Tibial nerve (tissue), 4 donors: ENCODE measurements at places on chromosomes 13 and 19. TPM values are rescaled to one million over a fixed set of nuclear protein-coding genes. Genes with fewer than 3 reads are reported as not detected.

The AMER2 gene
- not detected for total RNA-seq

The APC2 gene
- 4.9 TPM for total RNA-seq

The WASF3 gene
- 23.7 TPM for total RNA-seq

The CEBPA gene
- 39.6 TPM for total RNA-seq

The ATF5 gene
- total RNA-seq, result 16.6 TPM

DNA sequence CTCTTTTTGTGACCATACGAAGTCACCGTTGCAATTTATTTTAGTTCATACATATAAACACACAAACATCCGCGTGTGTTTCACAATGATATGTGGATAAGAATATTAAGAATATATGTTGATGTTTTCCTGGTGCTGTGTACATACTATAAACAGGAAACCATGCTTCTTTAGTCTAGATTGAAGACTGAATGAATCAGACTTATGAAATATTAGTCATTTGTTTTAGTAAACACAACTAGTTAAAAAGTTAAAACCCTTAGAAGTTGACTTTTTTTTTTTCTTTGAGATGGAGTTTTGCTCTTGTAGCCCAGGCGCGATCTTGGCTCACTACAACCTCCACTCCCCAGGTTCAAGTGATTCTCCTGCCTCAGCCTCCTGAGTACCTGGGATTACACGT is 257.7 kb downstream of the DACH1 start:
- no peak for DNase-seq

DNA sequence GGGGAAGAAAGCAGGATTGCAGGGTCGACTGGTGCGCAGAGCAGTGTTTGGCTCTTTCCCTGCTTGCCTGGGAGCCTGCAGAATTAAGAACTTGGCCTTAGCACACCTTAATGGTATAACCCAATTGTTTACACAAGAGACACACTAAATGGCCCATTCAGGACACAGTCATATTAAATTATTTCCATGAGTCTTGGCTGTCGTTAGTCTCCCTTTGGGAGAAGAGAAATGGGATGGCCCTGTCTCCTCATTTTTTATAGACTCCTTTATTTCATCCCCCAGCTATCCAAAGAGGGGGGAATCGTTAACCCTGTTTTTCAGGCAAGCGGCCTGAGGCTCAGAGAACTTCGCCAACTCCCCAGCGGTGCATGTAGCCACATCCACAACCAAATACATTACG is 282.5 kb downstream of the SUCLA2 start:
- no peak for DNase-seq

GRCh38 chr13:60689076-60689475 is 292.1 kb downstream of the TDRD3 start:
- DNase-seq, result no peak

GRCh38 chr13:24165746-24166145 is 5.2 kb downstream of the SPATA13 start:
- no peak for DNase-seq

DNA sequence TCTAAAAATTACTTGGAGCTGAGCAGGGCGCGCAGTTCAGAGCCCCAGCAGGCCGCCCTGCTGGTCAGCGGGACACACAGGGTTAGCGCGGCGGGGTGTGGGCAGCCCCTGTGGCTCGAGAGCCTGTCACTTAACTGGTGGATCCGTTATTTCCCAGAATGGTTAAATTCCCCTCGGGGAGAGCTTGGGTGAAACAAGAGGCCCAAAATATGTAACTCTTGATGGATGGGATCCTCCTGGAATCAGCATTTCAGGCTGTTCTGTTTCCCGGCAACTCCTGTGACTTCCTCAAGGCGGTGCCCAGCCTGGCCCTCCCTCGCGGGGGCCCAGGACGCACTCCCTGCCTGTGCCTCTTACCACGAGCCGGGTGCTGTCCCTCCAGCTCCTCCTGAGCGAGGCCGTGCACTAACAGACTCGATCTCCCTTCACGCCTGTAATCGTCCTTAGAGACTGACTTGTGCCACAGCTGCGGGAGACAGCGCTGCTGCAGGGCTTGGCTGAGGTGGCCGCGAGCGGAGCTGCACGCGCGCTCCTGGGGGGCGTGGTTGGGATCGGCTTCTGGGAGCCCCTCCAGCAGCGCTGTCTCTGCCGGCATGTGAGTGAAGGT is 9.7 kb downstream of the PTBP1 start:
- no peak for DNase-seq

GRCh38 chr19:46298479-46299003 is 1.7 kb downstream of the HIF3A start:
- no peak for DNase-seq

GRCh38 chr13:26221721-26222519 is at the start of gene RNF6:
Gene RNF6, minus strand, starts transcription at chr13:26222314. Its CDS starts 2,665 bp downstream, at chr13:26219649.
- peak; percentile 89 for DNase-seq

GRCh38 chr13:34357435-34358232 is 539.7 kb downstream of the RFC3 start:
- DNase-seq, result no peak

GRCh38 chr19:8335343-8336071 is 7.6 kb downstream of the KANK3 start:
- DNase-seq, result no peak

DNA sequence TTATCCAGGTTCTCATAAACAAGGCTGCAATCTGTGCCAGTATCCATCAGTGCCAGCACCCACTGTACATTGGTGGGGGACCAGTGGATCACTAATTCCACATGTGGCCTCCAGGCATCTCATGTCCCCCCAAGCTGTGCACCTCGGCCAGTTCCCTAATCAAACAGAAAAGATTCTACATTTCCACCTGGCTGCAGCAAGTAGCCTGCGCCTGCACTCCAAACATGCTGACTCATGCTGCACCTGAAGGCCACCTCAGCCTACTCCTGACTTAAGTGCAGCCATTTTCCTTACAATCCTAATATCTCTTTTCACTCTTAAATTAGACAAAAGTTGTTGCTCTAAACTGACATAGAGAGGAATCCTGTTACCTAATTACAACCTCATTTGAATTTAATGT is 729.4 kb upstream of the MIR17HG start:
- DNase-seq, result no peak

GRCh38 chr13:110492679-110493593 is 68.6 kb downstream of the RAB20 start:
- DNase-seq, result no peak

- no peak for DNase-seq
Measured at GRCh38 chr13:92414851-92415250, 811.8 kb upstream of the GPC6 start.

DNA sequence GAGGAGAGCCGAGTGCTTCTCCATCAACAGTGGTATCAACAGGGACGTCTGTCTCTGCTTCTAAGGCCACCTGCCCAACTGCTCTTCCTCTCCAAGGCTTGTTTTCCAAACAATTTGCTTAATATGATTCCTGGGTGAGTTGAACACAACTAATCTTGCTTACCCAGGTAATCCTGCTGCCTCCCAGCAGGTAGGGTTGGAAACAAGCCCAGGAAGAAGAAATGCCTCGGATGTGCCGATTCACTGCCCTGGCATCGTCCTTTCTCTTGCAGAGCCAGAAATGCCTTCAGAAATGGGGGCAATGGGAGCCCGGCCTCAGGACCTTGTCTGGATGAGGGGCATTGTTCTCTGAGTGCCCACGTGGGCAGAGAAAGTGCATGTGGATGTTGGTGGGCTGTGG is 51.9 kb upstream of the C1QTNF9B start:
- no peak for DNase-seq

GRCh38 chr13:110524541-110525257 is 36.8 kb downstream of the RAB20 start:
- DNase-seq, result no peak

DNA sequence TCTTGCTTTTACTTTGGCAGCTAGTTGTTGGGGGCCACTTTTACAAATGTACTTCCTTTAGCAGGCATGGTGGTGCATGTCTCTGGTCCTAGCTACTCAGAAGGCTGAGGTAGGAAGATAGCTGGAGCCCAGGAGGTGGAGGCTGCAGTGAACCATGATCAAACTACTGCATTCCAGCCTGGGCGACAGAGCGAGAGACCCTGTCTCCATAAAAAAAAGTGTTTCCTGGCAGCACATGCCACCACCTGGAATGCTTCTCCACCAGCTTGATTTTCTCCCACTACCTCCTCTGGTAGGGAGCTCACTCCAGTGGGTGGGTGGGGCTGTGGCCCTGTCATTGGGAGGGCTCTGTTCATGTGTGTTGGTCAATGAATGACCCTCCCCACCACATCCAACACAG is 12.5 kb downstream of the FZR1 start:
- DNase-seq, result no peak
